ENCODE measurements at places on chromosomes 3 and 15.

- DNase-seq = no peak
Measured at GRCh38 chr15:51223771-51224229, 114.6 kb downstream of the CYP19A1 start.

GRCh38 chr3:25540273-25540672 lies 112.2 kb downstream of the RARB start:
- DNase-seq = no peak

GRCh38 chr3:131361464-131362421 lies 19.8 kb upstream of the NUDT16 start:
- DNase-seq = no peak

- DNase-seq = no peak
Measured at GRCh38 chr15:100572362-100572983, 29.5 kb downstream of the LINS1 start.

DNA sequence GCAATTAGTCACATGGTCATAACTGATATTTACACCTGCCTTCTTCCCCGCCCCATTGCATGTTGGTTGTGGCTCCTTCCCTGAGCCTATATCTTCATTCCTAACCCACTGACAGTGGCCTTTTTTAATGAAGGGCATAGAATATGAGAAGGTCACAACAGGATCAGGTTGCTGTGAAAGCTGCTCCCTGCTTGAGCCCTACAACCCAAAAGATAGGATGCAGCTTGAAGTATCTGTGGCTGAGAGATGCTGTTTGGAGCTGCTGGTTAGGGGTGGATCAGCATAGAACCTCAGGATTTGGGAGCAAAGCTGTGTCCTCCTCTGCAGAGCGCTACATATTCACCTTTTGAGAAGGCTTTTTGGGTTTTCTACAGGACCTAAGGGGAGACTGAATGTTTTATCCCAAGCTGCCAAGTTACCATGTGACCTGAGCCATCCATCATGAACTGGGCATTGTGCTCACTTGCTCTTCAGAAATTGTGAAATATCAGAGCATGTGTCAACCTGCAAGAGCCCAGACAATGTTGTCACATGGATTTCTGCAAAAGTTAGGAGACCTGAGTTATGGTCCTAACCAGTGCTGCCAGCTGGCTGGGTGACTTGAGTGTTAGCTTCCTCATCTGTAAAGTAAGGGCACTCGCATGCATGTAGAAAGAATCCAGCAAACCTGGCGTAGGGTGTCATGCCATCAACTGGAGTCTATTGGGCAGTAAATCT lies 49.8 kb upstream of the ARL8B start:
- no peak for DNase-seq

GRCh38 chr15:70514251-70514650 lies 249.1 kb downstream of the UACA start:
- DNase-seq = no peak

- peak; percentile 39 for DNase-seq
Measured at GRCh38 chr3:146953511-146953981, 348.4 kb upstream of the PLSCR5 start.

- DNase-seq = no peak
Measured at GRCh38 chr3:14565868-14566588, 25.9 kb upstream of the GRIP2 start.

- DNase-seq = no peak
Measured at GRCh38 chr3:196198771-196199753, 12.1 kb downstream of the ZDHHC19 start.

DNA sequence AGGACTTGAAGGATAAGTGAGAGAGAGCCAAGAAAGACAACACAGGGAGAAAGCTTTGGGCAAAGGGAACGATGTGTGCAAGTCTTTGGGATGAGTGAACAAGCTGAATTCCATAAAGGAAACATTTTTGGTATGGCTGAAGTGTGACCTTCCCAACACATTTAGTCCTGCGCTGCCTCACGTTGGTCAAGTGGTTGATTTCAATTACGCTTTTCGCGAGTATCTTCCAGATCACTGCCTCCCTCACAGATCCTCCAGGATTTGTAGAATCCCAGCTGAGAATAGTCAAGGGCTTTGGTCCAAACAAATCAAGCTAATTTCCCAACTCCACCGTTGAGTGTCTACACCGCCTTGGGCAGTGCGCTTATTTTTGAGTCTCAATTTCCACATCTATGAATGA lies 338.4 kb upstream of the ADAMTS9 start:
- no peak for DNase-seq

DNA sequence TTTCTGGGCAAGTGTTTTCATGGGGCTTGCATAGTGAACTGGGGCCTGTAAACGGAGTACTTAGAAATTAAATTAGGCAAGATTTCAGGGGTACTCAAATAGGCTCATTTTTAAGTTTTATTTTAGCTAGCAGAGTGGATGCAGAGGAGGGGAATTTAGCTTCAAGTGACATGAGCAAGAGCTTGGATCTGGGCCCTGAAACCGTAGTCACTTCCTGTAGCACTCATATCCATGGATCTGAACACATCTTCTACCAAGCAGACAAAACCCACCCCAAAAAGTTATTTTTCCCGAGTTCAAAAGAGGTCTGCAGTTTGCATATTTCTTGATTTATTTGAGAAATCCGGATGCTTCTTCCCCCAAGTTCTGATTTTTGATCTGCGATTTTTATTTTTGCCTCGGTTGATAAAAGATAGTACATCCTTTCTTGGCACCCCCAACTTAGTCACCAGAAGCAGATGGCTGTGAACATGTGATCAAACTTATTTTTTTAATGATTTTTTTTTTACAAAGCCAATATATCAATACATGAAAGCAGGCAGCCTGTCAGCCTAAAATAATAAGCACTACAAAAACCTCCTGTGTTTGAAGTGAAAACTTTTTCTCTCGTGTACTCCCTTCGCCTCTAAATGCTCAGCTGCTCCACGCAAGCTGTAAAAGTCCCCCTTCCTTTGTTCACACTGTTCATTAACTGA lies 36.6 kb upstream of the STT3B start:
- no peak for DNase-seq

DNA sequence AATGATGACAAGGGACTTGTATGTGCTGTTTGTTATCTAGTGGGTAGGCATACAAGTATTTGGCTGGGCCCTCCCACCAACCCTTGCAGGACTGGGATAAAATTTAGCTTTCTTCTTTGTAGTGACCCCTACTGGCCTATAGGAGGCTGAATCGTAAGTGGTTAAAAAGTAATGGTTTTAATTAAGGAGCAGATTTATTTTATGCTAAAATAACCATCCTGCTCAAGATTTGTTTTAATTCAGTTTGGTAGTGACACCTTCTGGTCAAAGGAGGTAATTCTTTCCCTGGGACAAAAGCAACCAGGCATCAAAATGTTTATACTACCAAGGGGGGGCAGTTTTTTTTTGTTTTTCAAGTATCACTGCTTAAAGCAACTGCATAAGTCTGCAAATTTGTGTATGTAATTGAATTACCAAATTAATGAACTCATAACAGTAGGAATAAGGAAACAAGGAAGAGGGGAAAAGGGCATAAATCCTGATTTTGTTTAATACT lies 70.7 kb downstream of the TOP2B start:
- DNase-seq = peak; percentile 60

DNA sequence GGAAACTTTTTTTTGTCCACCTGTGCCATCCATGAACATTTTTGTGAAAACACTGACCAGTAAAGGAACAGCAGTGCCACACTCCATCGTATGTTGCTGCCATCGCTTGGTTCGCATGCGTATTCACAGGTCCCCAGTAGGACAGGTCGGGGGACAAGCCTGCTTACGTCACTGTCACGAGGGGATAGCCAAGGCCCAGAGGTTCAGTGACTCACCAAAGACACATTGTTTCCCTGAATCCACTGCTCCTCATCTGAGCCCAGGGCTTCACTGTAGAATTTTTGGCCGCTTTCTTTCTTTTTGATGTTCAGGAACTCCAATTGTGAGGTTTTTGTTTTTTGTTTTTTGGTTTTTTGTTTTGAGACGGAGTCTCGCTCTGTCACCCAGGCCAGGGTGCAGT lies 5.9 kb downstream of the ADPRH start:
- DNase-seq = no peak

- no peak for DNase-seq
Measured at GRCh38 chr3:65019443-65020055, 331.7 kb upstream of the ADAMTS9 start.

DNA sequence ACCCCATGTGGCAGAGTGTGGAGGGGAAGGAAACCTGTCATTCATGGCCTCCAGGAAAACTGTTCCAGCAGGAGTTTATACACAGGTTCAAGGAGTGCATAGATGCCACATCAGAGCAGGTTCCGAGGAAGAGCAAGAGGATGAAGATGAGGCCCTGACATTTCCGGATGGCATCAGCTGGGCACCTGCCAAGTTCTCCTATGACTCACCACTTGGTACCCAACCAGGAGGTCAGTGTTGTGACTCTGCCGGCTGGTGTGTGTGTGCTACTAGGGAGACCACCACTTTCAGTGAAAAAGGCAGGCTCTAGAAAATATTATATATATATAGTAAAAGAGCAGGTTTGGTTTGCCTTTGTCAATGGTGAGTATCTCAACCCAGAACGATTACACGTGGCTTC lies 69.3 kb downstream of the NTRK3 start:
- peak; percentile 12 for DNase-seq

- DNase-seq = no peak
Measured at GRCh38 chr3:105367063-105367405, 325 bp downstream of the ALCAM start.

GRCh38 chr15:45185069-45185779 lies 2.5 kb downstream of the SHF start:
- no peak for DNase-seq

GRCh38 chr3:189625071-189625470 lies 6.1 kb upstream of the TP63 start:
- DNase-seq = no peak

- no peak for DNase-seq
Measured at GRCh38 chr3:58487140-58487886, 4.6 kb upstream of the KCTD6 start.

DNA sequence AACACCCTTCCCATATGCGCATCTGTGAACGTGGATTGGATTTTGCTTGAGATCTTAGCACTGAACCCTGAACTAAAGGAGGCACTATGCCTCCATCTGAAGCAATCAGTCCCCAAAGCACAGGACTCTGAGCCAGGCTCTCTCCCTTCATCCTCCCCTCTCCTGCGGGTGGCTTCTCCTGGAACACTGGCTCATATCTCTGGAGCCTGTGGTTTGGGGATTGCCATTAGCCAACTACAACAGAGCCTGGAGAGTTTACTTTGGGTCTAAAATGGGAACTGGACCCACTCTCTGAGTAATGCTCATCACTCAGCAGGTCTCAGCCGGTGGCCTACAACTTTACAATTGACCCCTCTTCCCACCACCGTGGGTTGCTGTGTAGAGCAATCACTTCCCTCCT lies 190.8 kb upstream of the HES1 start:
- DNase-seq = no peak

GRCh38 chr3:47888986-47889757 lies 86.2 kb downstream of the DHX30 start:
- no peak for DNase-seq

- no peak for DNase-seq
Measured at GRCh38 chr3:182848906-182849305, 55.6 kb downstream of the ATP11B start.

DNA sequence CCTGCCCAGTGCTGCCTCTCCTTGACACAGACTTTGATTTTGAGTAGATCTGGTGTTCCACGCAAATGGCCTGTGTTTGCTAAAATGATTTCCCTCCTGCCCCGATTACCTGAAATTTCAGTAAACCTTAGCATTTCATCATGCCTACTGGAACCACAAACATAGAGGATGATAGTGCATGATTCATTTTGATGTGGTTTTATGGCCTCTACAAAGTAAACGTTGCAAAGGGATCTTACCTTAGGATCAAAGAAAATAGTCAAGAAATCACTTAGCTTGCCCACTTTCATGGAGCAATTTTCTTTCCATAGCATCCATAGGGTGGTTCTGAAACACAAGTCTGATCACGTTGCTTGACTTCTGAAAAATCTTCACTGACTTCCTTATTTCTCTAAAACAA lies 524.6 kb upstream of the ATP11B start:
- DNase-seq = no peak

GRCh38 chr3:185290266-185290665 lies 36.4 kb upstream of the EHHADH start:
- DNase-seq = no peak

DNA sequence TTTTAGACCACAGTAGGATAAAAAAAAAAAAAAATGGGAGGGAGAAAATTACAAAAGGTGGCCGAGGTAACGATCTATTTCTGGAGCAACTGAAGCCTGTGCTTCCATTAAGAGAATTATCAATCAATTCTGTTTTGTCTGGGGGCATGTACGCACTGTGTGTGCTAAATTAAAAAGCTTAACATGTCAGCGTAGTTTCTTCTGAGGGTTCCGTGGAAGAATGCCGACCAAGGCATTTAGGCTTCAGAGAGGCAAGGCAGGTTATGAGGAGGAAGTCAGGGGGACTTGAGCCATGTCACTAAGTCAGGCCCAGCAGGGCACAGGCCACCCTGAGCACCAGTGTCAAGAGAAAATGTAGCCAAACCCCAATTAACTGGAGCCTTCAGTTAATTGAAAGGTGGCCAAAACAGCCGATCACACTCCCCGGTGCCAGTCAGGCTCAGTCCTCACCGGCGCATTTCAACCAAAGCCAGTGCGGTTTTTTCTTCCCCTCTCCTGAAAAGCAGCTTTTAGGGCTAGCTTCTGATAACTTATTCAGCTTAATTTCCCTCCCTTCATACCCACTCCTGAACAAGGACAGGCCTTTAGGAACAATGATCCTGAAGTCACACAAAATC lies 113.9 kb downstream of the MEGF11 start:
- DNase-seq = no peak

- no peak for DNase-seq
Measured at GRCh38 chr3:99872923-99873254, 55.2 kb downstream of the CMSS1 start.

DNA sequence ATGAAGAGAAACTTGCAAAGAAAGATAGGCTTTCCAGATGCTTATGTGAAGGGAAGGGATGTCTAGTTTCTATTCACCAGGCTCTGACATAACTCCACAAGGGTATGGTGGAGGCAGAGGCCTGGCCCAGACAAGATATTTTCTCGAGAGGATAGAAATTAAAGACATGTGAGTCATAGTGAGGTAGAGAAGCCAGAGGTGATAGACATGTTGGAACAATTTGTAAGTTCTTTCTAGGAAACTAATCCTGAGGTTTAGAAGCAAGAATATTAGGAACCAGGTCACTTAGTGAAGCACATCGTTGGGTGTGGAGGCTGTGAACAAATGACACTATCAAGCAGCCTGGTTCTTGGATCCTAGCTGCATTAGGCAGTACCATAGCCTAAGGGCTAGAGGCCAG lies 176.9 kb downstream of the BBX start:
- DNase-seq = no peak

Measured in NCI-H446 treated with DMSO at 0.1 percent for 48 hours (cell line).